ENCODE measurements at places on chromosomes 5 and 9.

DNA sequence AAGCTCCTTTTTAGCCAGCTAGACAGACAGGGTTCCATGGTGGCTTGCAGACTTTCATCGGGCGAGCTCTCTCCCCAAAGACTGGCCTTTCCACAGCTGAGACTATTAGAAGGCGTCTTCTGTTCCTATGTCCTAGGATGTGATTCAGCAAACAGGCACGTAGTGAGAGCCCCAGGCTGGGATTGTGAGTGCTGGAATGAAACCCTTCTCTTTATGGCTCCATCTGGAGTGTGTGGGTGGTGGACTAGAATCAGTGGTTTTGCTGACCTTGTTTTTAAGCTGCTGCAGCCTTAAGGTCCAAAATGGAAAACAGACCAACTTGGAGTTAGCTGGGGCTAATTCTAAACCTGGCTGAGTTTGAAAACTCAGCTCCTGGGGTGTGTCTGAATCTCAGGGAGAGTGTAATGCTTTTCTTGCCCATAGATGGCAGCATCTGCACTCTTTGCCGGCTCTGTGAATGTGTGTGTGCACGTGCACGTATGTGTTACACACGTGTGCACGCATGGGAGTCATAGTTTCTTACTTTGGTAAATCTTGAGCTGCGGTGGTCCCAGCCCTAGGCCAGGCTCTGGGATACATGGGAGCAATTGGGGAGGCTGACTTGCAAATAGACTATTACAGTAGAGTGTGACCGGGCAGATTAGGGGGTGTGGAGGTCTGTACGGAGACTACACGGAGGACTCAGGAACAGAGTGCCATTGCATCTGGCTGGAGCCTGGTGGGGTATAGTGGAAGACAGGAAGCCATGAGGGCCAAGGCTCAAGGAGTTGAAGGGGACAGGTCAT, 10.7 kb downstream of the GSN start:
- DNase-seq: no peak

- DNase-seq: no peak
These were observed 68.7 kb downstream of the INSYN2B start for GRCh38 chr5:169911448-169912212.

DNA sequence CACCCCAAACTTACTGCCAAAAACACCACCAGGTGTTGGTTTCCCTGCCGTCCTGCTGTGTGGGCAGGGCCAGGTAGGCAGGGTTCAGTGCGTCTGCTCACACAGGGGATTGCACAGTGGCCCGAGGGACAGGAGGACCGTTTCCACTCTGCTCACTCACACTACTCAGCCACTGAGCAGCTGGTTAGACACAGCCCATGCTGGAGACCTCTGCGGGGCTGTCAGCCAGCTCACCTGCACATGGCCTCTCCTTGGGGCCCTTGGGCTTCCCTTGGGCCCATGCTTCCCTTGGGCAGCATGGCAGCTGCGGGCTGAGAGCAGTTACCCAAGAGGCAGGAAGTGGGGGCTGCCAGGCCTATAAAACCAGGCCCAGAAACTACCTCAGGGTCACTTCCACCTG, 79.0 kb downstream of the SYK start:
- DNase-seq: no peak

GRCh38 chr9:77606526-77606925, 41.6 kb downstream of the GNA14 start:
- DNase-seq: no peak

DNA sequence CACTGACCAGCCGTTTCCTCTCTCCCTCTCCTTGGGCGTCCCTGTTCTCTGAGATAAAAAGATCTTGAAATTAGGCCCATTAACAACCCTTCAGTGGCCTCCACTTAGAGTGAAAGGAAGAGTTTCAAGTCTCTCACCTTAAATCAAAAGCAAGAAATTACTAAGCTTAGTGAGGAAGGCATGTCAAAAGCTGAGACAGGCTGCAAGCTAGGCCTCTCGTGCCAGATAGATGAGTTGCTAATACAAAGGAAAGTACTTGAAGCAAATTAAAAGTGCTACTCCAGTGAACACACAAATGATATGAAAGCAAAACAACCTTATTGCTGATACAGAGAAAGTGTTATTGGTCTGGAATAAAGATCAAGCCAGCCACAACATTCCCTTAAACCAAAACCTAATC, 331.3 kb upstream of the SEMA6A start:
- DNase-seq: no peak

GRCh38 chr5:63211448-63212132, 633.0 kb downstream of the LRRC70 start:
- no peak for DNase-seq

GRCh38 chr9:80465556-80465955, 893.8 kb downstream of the TLE4 start:
- DNase-seq: no peak
